Osteoblast (primary cell): ENCODE measurements at places on chromosomes 6 and 20.

- DNase-seq = peak; percentile 62
Observed at GRCh38 chr20:48585061-48585870, 242.5 kb downstream of the PREX1 start.

GRCh38 chr20:41138475-41139226 lies 1.3 kb downstream of the PLCG1 start:
- no peak for DNase-seq

GRCh38 chr6:35177596-35177995 lies 36.2 kb upstream of the SCUBE3 start:
- peak; percentile 81 for DNase-seq

DNA sequence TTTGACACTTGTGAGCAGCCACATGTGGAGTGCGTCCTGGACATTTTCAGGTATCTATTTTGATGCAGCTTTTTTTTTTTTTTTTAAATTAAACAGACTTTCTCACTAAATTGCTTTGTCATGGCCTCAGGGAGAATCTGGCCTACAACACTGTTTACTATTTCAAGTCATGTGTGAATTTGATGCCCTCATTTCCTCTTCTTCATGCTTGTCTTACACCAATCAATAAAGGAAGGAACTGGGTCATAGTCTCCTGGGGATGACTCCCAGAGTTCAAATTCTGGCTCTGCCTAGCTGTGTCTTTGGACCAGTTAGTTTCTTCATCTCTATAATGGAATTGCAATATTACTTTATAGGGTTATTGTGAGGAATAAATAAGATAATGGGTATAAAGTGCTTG lies 554.1 kb downstream of the PRKN start:
- no peak for DNase-seq

DNA sequence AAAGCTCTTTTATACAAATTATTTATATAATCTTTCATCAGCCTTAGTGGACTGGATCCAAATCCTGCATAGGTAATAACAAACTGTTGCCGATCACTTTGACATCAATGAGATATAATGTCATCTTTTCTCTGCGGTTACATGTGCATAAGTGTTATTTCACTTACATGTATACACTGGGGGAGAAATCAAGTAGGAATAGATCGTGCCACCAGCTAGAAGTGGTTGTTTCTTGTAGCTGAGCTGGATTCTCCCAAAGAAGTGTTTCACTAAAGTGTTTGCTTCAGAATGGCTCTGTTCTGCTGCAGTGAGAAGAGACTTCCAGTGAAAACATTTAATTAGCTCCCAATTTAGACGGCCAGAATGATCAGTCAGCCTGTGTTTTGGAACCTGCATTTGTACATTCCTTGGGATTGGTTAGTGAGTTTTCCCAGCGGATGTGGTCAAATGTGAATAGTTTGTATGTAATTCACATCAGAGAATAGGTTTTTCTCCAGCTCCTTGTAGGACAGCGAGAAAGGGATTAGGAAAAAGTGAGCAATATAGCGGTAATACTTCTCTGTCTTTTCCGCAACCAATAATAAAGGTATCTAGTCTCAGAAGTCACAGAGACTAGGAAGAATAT lies 163.1 kb upstream of the CCN2 start:
- DNase-seq = peak; percentile 22

- no peak for DNase-seq
Observed at GRCh38 chr6:20978151-20978614, 443.9 kb downstream of the CDKAL1 start.

DNA sequence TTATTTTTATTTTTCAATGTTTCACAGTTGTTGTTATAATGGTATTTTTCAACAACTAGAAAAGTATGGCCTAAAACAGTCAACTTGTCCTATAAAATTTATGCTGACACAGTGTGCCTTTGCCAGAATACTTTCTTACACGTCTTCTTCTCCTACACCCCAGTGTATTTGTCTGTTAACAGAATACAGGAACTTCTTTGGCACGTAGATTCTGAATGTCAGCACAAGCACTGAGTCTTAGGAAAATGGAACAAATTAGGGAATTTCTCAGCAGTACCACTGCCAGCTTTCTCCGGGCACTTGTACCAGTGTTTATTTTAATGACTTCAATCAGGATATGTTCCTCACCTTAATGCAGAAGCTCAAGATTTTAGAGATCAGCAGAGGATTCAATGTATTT lies 26.7 kb upstream of the AKIRIN2 start:
- no peak for DNase-seq

DNA sequence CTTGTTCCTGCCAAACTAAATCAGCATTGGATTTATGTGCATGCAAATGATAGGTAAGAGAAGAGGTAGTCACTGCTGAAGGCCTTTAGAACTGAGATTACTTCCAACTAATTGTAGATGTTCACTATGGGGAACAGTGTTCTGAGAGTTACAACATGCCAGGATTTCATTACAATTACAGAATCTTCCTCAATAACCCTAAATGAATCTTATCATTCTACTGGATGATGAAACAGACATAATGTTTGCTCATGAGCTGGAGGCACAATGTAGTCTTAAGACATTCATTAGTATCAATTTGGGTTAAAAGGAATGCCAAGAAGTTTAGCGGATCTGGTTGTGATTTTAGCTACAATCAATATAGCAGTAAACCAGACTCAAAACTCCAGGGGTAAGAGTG lies 248.9 kb upstream of the THEMIS start:
- no peak for DNase-seq

DNA sequence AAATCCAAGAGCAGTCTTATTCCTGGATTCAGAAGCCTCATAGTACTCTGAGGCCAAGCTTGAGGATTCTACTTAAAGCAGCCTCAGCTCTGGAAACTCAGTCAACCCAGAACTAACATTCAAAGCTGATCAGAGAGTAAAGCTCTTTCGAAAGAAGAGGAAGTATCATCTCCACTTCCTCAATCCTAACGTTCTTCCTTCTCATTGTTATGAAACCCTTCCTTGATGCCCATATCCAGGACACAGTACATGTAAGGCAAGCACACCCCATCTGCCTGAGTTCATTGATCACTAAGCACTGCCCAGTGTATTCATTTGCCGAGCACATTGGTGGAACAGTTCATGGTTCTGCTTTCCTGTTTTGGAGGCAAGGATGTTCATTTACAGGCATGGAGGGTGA lies at the start of gene IPCEF1:
IPCEF1 (minus strand) TSS at position 114 of the 400 bp plus-strand sequence. CDS start 90,856 bp downstream, outside the sequence.
- DNase-seq = no peak

DNA sequence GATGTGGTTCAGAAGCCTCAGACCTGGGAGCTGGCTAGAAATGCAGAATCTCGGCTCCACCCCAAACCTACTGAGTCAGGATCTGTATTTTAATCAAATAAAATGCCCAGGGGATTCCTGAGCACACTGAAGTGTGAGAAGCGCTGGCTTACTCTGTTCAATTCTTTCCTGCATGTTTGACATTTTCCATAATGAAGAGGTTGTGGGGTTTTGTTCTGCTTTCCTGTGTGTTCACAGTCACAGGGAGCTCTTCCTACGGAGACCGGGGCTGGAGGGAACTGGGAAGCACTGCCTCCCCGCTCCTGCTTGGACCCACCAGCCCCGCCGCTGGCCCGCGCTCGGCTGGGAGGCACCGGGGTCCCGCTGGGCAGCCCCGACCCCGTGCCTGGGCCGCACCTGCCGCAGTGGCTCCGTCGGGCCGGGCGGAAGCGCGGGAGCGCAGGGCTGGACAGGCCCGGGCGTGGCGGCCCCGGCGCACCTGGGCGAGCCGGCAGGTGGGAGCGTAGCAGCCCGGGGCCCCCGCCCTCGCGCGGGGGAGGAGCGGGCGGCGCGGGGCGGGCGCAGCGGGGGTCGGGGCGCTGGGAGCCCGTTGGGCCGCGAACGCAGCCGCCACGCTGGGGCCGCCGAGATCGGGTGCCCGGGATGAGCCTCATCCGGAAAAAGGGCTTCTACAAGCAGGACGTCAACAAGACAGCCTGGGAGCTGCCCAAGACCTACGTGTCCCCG lies at the start of gene MAPK13:
MAPK13 (plus strand) TSS at position 573 of the 726 bp plus-strand sequence; CDS start at position 643, 70 bp downstream.
- peak; percentile 92 for DNase-seq

DNA sequence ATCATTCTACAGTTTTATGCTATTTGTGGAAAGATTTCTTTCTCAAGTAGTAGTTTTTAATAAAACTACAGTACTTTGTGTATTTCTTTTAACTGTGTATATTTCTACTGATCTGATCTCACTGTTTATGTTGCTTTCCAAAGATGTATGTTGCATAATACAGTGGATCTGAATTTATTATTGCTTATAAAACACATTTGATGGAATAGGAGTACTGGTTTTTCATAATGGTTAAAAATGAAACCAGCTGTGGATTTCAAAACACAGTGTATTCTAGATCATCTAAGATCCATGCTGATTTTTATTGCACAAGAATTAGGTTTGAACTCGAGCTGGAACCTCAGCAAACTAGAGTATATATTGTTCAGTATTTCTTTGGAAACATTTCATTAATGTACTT lies 8.0 kb downstream of the NKX2-4 start:
- DNase-seq = no peak

DNA sequence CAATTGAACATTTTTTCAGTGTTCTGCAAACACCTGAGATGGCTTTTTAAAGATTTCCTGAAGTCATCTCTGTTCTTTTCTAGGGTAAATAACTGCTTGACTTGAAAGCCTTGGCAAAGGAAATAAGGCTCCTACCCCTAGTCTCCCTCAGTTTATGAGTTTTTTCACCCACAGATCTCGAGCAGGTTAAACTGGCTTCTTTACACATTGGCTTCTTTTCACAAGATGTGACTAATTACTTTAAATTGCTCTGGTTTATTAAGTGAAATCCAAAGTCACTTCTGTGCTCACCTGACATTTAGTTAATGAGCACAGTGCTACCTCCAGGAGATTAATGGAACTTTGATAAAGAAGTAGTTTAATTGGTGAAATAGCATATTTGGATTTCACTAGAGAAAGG lies 33.2 kb downstream of the SOX4 start:
- no peak for DNase-seq

- DNase-seq = no peak
Observed at GRCh38 chr6:87705070-87705691, 3.1 kb upstream of the AKIRIN2 start.

DNA sequence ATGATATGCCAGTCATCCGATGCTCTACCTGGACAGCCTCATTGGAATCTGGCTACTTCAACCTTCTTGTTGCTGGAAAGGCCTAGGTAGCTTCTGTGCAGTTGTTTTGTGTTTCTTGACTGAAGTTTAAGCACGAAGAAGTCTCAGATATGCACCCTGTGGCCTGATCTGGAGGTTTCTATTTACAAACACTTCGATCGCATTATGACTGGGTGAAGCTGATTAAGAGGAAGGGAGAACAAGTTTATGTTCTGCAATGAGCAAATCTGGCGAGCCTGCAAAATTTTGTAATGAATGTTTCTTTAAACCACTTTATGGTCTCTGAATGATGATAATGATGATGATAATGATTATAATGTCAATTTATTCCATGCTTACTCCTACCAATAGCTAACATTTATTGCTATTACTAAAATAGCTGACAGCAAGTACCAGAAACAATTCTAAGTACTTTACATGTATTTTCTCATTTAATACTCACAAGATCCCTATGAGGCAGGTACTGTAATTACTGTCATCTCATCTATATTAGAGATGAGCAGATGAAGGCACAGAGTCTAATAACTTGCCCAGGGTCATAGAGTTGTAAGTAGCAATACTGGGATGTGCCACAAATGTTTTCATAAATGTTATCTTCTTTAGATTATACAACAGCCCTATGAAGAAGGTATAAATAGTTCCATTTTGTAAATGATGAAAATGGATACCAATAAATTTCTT lies 126.1 kb upstream of the UST start:
- DNase-seq = no peak

GRCh38 chr6:42315259-42315990 lies 97.8 kb upstream of the MRPS10 start:
- DNase-seq = no peak

GRCh38 chr6:153735761-153736160 lies 303.3 kb upstream of the OPRM1 start:
- DNase-seq = no peak

DNA sequence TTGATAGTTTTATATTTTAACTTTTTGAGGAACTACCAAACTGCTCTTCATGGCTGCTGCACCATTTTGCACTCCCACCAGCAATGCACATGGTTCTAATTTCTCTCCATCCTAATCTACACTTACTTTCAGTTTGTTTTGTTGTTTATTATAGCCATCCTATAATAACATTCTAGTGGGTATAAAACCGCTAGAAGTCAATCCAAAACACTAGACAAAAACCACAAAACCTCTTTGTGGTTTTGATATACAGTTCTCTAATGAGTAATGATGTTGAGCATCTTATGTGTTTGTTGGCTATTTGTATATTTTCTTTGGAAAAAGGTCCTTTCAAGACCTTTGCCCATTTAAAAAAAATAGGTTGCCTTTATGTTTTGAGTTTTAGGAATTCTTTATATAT lies 5.6 kb downstream of the RPP21 start:
- no peak for DNase-seq

- DNase-seq = no peak
Observed at GRCh38 chr6:147285087-147285855, 81.1 kb downstream of the STXBP5 start.

- DNase-seq = no peak
Observed at GRCh38 chr6:157579467-157580031, 198.6 kb downstream of the ZDHHC14 start.

GRCh38 chr6:124008988-124009765 lies 205.5 kb downstream of the NKAIN2 start:
- no peak for DNase-seq

- no peak for DNase-seq
Observed at GRCh38 chr6:45772886-45773495, 242.7 kb downstream of the CLIC5 start.

GRCh38 chr6:37588735-37589108 lies 89.0 kb upstream of the CCDC167 start:
- DNase-seq = no peak

GRCh38 chr6:95978230-95978629 lies 37.5 kb upstream of the FUT9 start:
- DNase-seq = no peak

- DNase-seq = no peak
Observed at GRCh38 chr20:33305589-33306057, 22.6 kb downstream of the BPIFB1 start.

DNA sequence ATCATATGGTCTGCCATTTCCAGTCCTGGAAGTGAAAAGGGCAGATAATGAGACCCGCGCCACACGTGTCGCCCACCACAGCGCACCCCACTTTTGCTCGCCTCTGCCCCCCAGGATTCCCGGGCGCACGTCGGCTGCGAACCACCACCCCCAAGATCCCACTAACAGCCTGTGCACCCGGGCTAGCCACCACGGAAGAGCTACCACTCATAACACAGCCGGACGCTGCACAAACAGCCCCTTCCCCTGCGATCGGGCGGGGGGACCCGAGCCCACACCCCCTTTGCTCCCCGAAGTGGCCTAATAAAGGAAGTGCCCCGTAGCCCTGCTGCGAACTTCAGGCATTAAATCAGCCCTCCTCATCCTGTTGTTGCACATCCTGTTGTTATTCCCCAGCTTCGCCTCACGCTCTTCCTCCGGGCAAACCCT lies 506 bp downstream of the CITED2 start:
- DNase-seq = peak; percentile 73

GRCh38 chr6:112030206-112030960 lies 23.5 kb upstream of the CCN6 start:
- no peak for DNase-seq
